ENCODE measurements at places on chromosomes 5 and 9. TPM values are rescaled to one million over a fixed set of nuclear protein-coding genes. Genes with fewer than 3 reads are reported as not detected.

DNA sequence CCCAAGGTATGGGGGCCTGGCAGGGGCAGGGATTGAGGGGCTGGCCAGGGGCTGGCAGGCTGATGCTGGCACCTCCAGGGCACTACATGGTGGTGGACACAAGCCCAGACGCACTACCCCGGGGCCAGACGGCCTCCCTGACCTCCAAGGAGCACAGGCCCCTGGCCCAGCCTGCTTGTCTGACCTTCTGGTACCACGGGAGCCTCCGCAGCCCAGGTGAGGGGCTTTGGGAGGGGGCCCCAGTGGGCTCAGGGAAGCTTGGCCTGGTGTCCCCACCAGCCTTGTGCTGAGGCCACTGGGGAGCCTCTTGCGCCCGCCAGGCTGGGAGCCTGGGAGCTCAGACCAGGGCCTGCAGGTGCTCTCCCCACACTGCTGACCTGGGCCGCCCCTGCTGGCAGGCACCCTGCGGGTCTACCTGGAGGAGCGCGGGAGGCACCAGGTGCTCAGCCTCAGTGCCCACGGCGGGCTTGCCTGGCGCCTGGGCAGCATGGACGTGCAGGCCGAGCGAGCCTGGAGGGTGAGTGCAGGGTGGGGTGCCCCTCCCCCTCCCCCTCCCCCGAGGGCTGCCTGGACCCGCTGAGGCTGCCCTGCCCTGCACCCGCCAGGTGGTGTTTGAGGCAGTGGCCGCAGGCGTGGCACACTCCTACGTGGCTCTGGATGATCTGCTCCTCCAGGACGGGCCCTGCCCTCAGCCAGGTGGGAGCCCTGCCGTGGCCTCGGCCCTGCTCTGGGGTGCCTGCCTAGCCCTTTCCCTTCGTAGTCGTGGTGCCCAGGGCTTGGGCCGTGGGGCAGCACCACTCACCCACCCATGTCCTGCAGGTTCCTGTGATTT lies 5.7 kb downstream of the MAMDC4 start:
- no peak for DNase-seq

GRCh38 chr5:179879003-179879689 lies 20.5 kb upstream of the MRNIP start:
- no peak for DNase-seq

DNA sequence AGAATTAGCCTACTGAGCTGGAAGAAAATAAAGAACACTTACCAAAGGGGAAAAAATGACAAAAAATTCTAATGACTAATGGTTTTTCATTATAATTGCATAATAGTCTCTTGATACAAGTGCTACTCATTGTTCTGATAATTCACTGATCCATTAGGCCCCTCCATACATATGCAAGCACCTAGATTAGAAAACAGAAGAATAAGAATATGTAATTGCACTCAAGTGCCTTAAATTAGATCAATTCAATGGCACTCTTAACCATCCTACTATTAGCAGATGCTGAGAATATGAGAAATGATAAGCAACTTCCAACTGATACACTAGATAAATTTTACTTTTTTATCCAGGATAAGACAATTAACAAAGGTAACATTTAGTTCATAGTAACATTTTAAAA lies 440.9 kb upstream of the C9orf72 start:
- no peak for DNase-seq

GRCh38 chr9:71037521-71037920 lies 83.9 kb downstream of the TRPM3 start:
- DNase-seq: no peak

DNA sequence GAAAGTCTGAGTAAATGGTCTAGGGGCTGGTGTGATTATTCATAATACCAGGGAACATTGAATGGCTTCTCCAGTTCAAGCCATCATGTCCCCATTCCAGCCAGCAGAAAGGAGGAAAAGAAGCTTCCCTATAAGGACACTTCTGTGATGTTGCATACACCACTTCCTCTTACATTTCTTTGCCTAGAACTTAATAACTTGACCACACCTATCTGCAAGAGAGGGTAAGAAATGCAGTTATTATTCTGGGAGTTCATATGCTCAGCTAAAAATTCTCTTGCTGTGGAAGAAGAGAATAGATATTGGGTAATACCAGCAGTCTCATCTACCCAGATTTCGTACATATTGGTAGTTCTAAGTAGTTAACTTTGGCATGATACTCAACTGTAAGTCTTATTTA lies 166.1 kb downstream of the SLC28A3 start:
- no peak for DNase-seq

- peak; percentile 88 for DNase-seq
Measured at GRCh38 chr9:130680836-130681768, 12.5 kb upstream of the EXOSC2 start.

DNA sequence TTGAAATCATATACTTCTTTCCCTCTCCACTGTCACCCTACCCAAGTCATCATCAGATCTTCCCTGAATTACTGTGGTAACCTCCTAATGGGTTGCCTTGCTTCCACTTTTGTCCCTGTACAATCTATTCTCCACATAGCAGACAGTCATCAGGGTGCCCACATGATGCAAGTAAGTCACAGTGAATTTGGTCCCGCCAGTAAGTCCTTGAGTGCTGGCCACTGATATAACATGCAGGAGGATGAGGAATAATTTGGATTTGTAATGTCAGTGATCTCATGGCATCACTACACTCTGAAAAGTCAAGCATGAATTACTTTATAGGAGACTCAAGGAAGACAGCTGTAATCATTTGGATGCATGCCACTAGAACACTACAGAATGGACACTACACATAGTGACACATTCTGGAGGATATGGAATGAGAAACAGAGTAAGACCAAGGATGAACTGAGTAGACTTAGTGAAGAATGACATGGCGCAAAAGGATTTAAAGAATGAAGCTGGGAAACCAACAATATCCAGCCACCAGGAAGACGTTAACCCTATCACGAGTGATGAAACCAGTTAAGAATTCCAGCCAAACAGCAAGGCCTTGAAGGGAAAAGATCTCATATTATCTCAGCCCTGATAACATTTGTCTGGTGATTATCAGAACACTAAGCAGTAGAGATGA lies 28.6 kb downstream of the MARCHF3 start:
- DNase-seq: peak; percentile 98

EXOSC2 gene
- polyA plus RNA-seq: 27.0 TPM

DOLPP1 gene
- 16.5 TPM for polyA plus RNA-seq

DRD1 gene
- 0.16 TPM for polyA plus RNA-seq

SMIM33 gene
- polyA plus RNA-seq: not detected

TAF1L gene
- polyA plus RNA-seq: not detected

CDC25C gene
- 7.3 TPM for polyA plus RNA-seq

NSG2 gene
- not detected for polyA plus RNA-seq

All from IMR-90 (cell line).